ENCODE measurements at places on chromosomes 4 and X.

DNA sequence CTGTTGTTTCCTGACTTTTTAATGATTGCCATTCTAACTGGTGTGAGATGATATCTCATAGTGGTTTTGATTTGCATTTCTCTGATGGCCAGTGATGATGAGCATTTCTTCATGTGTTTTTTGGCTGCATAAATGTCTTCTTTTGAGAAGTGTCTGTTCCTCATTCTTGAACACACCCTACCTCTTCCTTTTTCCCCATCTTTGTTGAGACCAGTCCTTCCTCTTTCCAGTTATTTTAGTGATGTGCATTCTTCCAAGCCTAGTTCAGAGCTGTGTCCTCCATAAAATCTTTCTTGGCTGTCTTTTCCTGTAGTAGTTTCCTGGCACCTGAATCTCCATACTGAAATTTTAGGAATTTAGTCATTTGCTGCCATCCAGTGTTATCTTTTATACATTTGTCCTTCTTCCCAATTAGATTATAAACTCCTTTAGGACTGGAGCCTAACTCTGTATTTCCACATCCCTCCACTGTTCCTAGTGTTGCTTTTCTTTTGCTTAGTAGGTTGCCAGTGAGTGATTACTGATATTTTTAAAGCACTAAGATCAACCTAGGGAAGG is 11.4 kb downstream of the FHIP1A start:
- no peak for DNase-seq

GRCh38 chrX:29724316-29724715 is 491.0 kb upstream of the MAGEB2 start:
- no peak for DNase-seq

- DNase-seq: no peak
Measured at GRCh38 chr4:6869944-6870343, 39.7 kb upstream of the TBC1D14 start.

GRCh38 chr4:152719801-152720556 is 40.2 kb upstream of the TMEM154 start:
- no peak for DNase-seq

GRCh38 chr4:158869761-158870160 is 100.9 kb downstream of the FNIP2 start:
- no peak for DNase-seq

DNA sequence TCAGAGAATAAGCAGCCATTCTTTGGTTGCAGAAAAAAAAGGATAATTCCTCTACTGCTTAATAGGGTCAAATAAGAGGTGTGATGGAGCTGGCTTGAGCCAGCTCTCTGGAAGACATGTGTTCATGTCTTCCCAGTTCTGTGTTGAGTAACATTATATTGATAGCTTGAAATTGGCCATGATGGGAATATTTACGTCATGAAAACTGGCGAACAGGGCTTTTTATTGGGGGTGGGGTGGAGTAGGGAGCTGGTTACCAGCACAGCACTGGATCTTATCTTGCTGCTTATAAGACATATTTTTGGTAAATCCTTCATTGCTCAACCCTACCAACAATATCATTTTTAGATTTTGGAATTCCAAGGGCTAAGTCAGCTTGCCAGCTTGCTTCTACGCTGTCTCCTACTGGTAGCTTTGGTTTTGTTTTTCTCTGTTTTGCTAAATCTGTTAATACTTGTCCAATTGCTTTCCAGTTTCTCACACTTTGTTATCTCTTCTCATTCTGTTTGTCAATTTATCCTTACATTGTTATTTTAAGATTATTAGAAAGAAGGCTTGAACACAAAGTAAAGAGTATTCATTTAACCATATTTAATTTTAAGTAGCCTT is 25.3 kb upstream of the GBA3 start:
- DNase-seq: no peak

Measured in ecto neural progenitor cell (in vitro differentiated cells).